Mucosa of gallbladder (tissue), 1 donor: ENCODE measurements at places on chromosomes 1 and 21. TPM values are rescaled to one million over a fixed set of nuclear protein-coding genes. Genes with fewer than 3 reads are reported as not detected.
A peak's percentile ranks its signal among the peaks of the same experiment; 100 is the strongest.

DNA sequence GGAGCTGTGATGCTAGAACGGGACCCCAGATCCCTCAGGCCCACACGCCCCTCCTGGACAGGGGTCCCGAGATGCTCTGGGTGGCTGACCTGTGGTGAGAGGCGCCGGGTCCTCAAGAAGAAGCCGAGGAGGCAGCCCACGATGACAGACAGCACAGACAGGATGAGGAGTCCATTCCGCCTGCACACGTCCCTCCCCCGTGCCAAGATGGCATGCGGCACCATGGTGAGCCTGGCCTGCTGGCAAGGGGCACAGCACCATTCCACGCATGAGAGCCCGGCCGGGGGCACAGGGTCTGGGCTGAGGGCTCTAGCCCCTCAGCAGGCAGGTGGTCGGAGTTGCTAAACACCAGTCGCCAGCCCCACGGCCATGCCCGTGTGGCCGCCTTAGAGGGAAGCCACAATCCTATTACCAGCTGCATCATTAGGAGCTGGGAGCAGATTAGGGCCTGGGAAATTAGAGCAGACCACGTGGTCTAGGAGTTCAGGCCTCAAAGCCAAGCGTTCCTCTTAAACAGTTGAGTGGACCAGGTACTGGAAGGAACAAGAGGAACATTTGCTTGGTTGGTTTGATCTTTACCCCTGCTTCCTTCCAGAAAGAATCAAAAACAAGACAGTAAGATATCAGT lies at the start of gene SLC1A7:
Gene SLC1A7 (minus strand): TSS at position 413 of the 628 bp plus-strand sequence. CDS start 189 bp downstream, at position 224.
- DNase-seq = no peak

DNA sequence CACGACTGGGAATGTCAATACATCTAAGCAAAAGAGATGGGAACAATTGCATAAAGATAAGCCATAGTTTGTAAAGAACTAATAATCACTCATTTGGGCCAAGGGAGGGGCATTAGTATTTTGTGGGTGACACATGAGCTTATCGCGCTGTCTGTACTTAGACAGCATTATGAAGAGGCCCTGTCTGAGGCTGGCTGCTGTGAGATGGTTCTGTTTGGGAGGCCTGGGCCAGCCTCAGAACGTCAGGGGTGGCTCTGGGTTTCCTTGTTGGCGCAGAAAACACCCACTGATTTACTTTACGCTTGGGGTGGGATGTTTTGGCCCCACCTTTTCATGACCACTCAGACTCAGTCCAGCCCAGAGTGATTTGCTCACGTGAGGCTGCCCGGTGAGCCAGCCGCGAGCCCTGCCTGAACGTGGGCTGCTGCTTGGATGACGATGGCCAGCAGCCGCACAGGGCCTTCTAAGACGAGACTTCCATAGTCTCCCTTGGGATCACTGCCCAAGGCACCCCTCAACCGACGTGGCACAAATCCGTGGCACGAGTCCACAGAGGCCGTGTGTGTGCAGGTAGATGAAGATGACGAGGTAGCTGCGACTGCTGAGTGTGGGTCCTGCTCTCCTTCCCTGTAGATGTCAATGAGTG lies 18.7 kb downstream of the UMODL1 start:
- DNase-seq = no peak

DNA sequence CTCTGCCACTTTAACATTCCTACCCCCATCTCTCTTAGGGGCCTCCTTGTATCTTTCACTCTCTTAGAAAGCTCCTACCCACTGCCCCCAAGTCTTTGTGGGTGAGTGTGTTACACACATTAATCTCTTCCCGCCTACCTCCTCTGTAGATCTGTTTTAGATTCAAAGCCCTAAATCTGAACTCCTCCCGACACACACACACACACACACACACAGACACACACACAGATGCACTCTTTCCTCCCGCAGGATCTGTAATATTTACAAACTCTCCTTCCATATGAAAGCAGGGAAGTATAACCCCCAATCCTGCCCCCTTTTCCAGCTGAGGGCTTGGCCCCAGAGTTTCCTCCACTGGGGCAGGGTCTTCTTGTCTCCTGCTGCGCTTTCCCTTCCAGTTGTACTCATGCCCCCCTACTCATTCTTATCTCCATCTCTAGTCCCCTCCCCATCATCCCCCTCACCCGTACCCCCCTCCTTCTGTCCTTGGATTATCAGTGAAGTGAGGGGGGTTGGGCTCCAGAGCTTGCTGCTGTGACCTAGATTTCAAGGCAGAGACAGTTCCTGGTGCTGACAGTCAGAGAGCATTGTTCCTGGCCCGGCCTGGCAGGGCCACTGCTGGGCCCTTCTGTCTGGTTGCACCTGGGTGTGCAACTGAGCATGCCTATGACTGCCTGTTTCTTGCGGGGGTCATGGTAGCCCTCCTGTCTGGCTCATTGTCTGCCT lies 4.3 kb downstream of the PEA15 start:
- DNase-seq = peak; percentile 51

GRCh38 chr1:36693161-36693525 lies 210.4 kb upstream of the CSF3R start:
- DNase-seq = no peak

The PLPPR4 gene
- total RNA-seq = 2.2 TPM

GRCh38 chr21:25422610-25423608 lies 184.4 kb downstream of the MRPL39 start:
- no peak for DNase-seq

The LCE2A gene
- total RNA-seq = not detected

DNA sequence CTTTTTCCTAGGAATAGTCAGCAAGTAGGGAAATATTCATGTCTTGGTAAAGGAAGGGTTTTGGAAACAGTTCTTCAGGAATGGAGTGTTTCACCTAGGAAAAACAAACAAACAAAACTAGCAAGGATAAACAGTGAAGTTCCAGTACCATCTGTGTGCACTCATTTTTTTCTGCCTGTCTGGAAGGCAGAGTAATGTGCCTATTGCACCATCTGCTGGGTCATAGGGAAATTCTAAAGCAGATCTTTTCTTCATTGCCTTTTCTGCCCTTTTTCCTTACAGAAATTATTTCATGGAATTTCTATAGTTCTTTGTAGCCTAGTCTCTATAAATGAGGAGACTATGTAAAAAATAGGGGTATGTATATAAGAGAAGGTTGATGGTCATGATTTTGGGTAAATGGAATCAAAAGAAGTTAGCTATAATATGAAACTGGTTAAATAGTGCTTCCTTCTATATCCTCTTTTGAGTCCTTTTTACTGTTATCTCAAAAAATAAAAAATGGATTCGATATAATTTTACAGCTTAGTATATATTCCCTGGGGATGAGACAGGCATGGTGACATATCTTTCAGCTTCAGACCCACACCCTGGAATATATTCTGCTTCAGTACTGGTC lies 3.4 kb upstream of the HRNR start:
- no peak for DNase-seq
